ENCODE measurements at places on chromosomes 6 and 20.

- DNase-seq = no peak
Observed at GRCh38 chr6:56652994-56653393, 10.3 kb upstream of the DST start.

- DNase-seq = peak; percentile 80
Observed at GRCh38 chr6:170522565-170523183, 30.4 kb downstream of the PSMB1 start.

- DNase-seq = no peak
Observed at GRCh38 chr20:62814060-62814708, 2.7 kb upstream of the COL9A3 start.

DNA sequence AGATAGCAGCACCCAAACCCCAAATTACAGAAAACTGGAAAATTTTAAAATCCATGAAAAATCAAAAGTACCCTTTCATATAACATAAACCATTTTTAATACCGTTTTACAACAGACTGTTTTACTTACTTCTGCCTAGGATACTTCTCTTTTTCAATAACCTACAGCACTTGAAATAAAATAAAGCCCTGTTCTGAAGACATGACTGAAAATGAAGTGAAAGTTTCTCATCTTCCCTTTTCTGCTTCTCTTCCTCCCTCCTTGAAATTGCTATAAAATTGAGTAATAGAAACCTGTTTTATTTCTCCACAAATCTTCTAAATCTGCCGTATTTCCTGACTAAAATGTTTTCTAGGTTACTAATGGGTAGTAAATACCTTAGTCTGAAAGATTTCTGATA is 20.3 kb downstream of the MMS22L start:
- no peak for DNase-seq

GRCh38 chr20:35511814-35512420 is 17.5 kb downstream of the C20orf173 start:
- peak; percentile 63 for DNase-seq

DNA sequence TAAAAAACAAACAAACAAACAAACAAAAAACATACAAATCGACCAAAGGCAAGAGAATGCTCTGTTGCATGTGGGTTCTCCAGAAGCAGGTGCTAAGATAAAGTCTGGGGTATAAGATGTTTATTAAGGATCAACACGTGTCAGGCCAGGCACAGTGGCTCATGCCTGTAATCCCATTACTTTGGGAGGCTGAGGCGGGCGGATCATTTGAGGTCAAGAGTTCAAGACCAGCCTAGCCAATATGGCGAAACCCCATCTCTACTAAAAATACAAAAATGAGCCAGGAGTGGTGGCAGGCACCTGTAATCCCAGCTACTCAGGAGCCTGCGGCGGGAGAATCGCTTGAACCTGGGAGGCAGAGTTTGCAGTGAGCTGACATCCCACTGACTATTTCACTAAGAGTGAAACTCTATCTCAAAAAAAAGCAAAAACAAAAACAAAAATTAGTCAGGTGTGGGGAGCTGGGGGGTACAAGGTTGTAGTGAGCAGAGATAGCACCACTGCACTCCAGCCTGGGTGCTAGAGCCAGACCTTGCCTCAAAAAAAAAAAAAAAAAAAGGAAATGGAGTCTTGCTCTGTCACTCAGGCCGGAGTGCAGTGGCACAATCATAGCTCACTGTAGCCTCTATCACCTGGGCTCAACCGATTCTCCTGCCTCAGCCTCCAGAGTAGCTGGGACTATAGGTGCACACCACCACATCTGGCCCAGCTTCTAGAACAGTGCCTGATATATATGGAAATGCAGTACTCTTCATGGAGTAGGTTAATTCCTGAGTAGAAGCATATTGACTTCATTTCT is 86.8 kb upstream of the JARID2 start:
- DNase-seq = no peak

DNA sequence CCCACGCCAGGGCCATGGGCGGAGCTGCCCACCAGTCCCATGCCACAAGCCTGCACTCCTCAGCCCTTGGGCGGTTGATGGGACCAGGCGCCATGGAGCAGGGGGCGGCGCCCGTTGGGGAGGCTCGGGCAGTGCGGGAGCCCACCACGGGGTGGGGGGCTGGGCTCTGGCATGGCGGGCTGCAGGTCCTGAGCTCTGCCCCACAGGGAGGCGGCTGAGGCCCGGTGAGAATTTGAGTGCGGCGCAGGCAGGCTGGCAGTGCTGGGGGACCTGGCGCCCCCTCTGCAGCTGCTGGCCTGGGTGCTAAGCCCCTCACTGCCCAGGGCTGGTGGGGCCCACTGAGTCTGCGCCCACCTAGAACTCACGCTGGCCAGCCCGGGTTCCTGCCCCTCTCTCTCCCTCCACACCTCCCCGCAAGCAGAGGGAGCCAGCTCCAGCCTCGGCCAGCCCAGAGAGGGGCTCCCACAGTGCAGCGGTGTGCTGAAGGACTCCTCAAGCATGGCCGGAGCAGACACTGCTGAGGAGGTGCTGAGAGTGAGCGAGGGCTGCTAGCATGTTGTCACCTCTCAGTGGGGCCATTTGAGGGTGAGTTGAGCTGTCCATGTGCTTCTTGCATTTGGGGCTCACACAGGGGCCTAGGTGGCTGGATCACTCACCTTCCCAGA is 4.0 kb downstream of the MRAP2 start:
- no peak for DNase-seq

DNA sequence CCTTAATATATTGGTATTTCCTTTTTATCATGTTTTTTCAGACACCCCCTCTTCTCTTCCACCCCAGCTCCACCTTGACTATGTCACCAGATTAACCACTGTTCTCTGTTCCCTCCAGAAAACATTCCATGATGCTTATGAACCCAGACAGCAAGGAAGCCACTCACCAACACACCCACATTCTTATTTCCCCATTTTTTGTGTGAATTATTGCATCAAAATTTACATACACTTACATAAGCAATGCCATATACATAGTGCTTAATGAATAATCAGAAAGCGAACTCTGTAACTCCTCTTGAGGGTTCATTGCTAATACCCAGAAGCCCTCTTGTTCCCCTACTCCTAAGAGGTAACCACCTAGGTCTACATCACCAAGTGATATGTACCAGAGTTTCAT is 182.3 kb upstream of the CDYL start:
- no peak for DNase-seq

- no peak for DNase-seq
Observed at GRCh38 chr6:113433335-113433991, 423.7 kb upstream of the MARCKS start.

DNA sequence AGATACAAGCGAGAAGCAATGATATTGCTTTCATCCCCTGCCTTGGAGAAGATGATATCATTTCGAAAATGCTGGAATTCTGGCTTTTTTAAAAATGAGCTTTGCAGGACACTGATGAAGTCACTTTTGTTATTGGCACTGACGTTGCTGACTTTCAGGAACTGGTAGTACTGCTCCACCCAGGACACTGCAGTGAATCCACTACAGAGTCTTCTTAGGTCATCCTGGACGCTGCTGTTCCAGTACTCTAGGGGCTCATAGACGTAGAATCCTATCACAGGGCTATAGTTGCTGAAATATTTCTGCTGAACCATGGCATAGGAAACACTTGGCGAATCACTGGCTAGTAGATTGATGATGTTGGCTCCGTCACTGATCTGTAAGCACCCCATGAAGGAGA is 97.2 kb downstream of the OPN5 start:
- DNase-seq = no peak

GRCh38 chr6:8436966-8437365 is 1.6 kb upstream of the SLC35B3 start:
- DNase-seq = no peak

GRCh38 chr6:156910938-156911337 is 133.8 kb downstream of the ARID1B start:
- no peak for DNase-seq

- DNase-seq = no peak
Observed at GRCh38 chr6:4344317-4344899, 209.0 kb upstream of the ECI2 start.

DNA sequence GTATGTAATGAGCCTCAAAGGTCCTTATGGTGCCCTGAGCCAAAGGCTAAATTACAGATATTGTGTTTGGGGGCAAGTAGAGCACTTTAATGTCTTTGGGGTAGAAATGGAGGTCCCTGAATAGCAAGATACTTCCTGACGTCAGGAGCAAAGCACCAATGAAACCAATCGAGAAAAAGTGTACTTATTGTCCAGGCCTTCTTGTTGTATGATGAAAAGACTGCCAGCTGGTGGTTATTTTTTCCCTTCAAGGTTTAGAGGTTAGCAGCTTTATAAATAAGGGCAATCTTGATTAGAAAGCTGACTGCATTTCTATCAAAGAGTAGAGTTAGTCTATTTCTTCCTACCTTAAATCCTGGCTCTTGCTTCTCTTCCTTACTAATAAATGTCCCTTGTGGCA is 76.1 kb upstream of the HSF2 start:
- DNase-seq = no peak

DNA sequence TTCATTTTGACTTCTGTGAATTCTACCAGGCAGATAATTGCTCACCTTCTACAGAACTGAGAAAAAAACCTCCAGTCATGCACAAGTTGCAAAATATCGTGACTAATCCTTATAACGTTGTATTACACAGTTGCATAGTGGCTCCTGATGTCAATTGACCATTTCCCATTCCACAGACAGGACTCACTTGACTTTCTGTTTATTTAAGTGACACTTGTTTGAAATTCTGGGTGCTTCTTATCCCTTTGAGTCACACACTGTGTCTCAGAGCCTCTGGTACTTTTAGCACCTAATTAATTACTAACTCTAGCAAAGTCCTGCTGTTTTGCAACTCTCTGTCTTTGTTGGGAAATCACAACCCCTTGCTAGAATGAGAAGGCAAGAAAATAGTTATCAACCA is 16.2 kb upstream of the RSPO3 start:
- no peak for DNase-seq

DNA sequence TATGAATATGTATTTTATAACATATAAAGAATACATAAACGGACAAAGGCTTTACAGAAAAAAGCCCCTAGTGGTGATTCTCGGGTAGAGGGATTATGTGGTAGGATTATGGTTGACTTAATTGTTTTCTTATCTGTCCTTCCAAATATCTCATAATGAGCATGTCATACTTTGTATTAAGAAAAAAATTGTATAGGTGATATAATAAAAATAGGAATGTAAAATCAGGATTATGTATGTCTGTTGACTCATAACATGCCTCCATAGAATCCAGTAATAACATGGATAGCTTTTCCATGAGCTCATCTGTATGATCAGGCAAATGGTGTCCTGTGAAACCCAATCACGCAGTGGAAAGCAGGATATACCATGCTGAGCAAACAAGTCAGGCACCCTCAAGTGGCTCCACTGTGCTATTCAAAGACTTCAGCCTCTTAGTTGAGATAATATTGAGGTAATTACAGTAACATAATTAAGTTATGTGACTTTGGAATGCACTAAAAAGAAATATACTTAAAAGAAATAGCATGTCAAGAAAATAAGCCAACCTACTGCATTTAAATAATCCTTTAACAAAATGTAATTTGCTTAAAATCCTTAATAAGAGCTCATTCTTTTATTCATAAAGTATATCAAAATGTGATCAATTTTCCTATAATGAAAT is 39.6 kb upstream of the PRELID3B start:
- peak; percentile 19 for DNase-seq

GRCh38 chr6:56387621-56388414 is 140.4 kb upstream of the COL21A1 start:
- DNase-seq = peak; percentile 26

- no peak for DNase-seq
Observed at GRCh38 chr6:156715839-156716238, 61.3 kb upstream of the ARID1B start.

GRCh38 chr6:155297669-155298068 is 16.6 kb downstream of the TFB1M start:
- DNase-seq = no peak

- DNase-seq = no peak
Observed at GRCh38 chr6:150528648-150529285, 70.9 kb upstream of the PLEKHG1 start.

DNA sequence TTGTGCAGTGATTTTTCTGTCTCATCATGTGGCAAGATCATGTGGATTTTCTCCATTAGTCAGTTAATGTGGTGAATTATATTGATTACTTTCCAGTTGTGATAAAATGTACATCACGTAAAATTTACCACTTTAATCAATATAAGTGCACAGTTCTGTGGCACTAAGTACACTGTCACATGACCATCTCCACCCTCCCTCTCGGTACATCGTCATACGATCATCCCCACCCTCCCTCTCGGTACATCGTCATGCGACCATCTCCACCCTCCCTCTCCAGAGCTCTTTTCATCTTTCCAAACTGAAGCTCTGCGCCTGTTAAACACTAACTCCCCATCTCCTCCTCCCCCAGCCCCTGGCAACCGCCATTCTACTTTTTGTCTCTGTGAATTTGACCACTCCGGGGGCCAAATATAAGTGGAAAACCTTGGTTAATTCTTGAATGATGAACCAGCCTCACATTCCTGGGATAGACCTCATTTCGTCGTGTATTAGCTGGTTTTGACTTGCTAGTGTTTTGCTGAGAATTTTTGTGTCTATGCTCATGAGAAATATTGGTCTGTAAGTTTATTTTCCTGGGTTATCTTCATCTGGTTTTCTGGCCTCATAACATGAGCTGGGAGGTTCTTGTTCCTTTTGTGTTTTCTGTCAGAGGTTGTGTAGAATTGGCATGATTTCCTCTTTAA is 10.8 kb downstream of the NTSR1 start:
- DNase-seq = no peak

GRCh38 chr6:137836788-137837187 is 30.3 kb upstream of the TNFAIP3 start:
- no peak for DNase-seq

- DNase-seq = peak; percentile 63
Observed at GRCh38 chr6:33950472-33950881, 146.7 kb upstream of the MLN start.

- DNase-seq = no peak
Observed at GRCh38 chr6:135955099-135955498, 103.6 kb downstream of the PDE7B start.

DNA sequence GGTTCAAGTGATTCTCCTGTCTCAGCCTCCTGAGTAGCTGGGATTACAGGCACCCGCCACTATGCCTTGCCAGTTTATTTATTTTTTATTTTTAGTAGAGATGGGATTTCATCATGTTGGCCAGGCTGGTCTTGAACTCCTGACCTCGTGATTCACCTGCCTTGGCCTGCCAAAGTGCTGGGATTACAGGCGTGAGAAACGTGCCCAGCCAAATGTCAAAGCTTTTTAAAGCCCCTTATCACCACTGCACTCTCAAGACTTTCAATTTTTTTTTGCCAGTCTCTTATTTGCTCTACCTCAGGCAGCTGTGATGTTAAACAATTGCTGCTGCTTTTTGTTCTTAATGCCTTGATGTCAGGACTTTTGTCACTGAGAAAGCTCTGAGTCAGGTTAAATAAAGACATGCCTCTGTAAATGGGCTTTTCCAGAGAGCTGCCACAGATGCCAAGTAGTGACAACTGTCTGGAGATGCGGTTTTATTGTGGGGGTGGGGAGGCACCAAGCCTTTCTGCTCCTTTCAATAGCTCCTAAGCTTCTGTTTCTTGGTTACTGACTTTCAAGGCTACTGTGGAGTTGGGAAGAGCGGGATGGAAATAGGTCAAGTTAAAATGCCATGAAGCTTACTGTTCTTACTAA is 29.2 kb downstream of the RSPH3 start:
- DNase-seq = no peak
